ENCODE measurements at places on chromosomes 3 and 15. TPM values are rescaled to one million over a fixed set of nuclear protein-coding genes. Genes with fewer than 3 reads are reported as not detected.

The PLCB2 gene
- 8.4 TPM for total RNA-seq

The ARHGAP11A gene
- total RNA-seq: not detected

The C3orf22 gene
- total RNA-seq: not detected

DNA sequence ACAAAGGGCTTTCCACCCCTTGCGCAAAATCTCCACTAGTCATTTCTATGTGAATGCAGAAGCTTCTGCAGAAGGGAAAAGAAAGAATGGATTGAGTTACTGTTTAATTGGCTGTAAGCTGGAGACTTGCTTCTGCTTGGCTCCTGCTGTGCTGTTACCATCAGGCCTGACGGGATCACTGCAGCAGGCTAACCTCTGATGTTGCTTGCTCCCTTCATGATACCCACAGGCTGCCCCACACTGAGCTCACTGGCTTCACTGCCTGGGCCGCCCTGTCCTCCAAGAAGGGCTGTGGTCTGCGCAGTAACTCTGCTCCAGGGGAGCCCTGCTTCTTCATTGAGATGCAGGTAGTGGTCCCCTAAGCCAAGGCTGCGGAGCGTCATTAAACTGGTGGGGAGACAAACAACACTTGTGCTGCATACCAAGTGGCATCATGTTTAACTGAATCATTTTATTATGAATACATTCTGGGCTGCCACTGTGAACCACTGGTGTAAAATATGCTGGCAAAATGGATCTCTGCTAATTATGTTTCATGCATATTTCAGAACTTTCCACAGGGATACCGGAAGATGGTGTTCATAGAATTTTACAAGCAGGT, 78.6 kb downstream of the WDR49 start:
- DNase-seq: no peak

DNA sequence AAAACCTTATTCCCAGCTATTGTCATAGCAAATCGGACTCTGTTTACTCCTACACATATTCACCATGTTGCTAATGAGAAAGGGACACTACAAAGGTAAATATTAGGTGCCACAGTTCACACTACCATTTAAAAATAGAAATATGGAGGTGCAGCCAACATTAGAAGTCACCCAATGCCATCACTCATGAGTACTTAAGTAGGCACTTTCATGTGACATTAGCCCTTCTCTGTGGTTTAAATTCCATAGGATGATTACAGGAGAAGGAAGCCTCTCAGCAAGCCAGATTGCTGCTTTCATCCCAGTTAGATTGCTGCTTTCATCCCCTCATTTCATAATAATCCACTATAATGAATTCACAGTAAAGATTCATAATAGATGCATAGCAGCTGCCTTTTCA, 376.8 kb upstream of the ALCAM start:
- DNase-seq: no peak

DNA sequence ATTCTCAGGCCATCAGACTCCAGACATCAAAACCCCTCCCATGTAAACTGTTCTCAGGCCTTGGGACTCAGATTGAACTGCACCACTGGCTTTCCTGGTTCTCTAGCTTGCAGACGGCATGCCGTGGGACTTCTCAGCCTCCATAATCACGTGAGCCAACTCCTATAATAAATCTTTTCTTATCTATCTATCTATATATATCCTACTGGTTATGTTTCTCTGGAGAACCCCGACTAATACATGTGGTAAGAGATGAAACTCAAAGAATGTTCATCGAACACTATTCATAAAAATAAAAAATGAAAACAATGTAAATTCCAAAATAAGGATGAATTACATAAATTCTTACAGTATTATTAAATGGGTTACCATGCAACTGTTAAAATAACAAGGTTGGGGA, 84.5 kb upstream of the NTRK3 start:
- DNase-seq: no peak

DNA sequence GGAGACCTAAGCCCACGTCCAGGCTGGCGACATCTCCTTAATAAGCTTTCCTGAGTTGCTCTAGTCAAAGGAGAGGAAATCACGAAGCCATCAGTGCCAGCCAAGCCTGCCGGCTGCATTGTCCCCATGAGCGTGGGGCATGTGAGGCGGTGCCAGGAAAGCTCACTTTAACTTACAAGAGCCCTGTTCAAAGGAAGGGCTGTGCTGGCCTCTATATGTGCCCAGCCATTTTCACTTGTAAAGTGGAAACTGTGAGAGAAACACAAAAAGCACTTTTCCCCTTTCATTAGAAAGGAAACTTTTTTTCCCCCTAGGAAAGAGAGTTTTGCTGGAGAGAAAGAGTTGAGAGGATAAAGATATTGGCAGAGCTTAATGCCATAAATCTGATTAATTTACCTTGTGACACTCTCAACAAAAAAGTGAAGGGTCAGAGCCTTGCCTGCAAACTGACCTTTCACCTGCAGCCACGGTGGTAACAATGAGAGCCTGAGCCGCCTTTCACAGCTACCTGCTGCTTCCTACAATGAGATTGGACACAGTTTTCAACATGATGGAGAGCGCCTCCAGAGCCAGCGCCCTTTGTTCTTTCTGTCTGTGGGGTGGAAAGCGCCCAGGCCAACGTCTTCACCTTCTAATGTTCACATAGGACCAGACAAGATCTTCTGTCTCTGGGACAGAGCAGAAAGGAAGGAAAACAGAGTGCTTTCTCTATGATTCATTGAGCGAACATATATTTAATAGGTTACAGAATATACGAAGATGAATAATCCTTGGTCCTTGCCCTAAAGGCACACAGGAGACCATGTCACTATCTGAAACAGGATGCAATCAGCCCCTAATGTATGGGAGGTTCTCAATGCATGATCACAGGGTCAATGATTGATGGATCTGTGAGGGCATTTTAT, 233.1 kb upstream of the HES1 start:
- DNase-seq: no peak

DNA sequence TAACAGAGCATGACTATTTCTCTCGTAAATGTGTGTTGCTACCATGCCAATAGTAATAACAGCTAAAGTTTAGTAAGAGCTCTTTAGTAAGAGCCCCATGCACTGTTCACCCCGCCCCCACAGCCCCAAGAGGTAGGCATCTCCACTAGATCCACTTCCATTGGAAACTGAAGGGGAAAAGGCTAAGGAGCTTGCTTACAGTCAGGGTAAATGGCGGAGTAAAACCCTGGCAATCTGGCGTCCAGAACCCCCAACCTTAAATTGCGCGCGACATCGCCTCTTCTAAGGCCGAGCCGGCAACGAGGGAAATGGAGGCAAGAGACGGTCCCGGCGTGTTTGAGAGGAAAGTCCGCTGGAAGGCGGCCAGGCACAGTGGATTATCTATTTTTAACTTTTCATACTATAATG, 654 bp upstream of the C3orf38 start:
- no peak for DNase-seq

GRCh38 chr15:60372227-60372626, 25.6 kb downstream of the ANXA2 start:
- no peak for DNase-seq

DNA sequence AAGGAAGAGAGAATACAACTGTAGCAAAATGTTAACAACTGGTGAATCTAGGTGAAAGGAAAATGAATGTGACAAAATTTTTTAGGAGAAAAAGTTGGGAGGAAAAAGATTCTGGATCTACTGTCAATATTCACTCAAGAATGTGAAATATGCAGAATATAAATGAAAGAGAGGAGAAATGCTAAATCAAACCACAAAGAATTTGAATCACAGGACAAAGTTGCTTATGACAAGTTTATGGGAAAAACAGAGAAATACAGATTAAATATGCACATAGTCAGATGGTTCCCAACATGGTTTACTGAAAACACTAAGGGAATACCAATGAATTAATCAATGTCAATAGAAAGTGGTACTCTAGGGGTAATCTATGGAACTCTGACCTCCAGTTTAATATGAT, 27.6 kb downstream of the C3orf33 start:
- DNase-seq: no peak

GRCh38 chr3:62169906-62170660, 203.3 kb downstream of the FEZF2 start:
- DNase-seq: no peak
